CD4-positive, alpha-beta T cell treated with Interleukin-4 for 1 hour (primary cell): ENCODE measurements at places on chromosomes 13 and 19.

DNA sequence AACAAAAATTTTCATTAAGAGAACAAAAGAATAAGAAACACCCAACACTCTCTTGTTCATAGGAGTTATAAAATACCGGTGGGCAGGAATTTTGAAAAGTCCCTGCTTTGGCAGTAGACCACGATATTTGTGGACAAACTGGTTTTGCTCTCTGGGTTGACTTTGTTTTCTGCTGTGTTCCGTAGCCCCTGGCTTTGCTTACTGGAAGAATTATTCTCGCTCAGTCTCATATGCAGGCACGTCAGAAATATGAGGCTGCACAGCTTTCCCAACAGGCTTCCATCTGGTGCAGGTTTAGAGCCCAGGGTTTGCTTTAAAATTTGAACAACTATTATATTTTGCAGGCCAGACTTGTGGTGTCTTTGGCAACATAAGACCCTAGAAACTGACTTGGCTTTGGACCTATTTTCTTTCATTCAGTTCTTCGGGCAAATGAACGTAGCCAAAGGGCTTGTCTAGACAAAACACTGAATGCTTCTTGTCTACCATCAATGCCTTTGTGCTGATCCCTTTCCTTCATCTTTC lies 2012.6 kb downstream of the PCDH9 start:
- no peak for DNase-seq

DNA sequence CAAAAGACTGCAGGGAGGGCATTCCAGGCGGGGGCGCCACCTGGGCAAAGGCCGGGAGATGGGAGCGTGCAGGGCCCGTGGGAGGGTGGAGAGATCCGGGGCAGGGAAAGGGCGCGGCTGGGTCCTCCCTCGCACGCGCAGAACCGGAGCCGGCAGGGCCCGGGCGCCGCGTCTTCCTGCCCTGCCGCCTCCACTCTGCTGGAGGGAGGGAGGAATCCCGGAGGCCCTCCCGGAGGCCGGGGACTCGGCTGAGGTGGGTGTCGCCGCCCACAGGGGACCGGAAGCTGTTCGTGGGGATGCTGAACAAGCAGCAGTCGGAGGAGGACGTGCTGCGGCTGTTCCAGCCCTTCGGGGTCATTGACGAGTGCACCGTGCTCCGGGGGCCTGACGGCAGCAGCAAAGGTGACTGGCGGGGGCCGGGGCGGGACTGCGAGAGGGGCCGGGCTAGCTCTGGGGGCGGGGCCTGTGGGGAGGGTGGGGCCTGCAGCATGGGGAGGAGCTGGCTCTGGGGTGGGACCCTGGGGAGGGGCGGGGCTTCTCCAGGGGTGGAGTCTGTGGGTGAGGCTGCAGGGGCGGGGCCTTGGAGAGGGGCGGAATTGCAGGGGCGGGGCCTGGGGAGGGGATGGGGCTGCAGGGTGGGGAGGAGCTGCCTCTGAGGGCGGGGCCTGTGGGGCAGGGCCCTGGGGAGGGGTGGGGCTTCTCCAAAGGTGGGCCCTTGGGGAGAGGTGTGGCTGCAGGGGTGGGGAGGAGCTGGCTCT lies 51.3 kb downstream of the CELF5 start:
- DNase-seq: peak; percentile 90

GRCh38 chr19:51779181-51779580 lies 15.8 kb upstream of the FPR3 start:
- no peak for DNase-seq

- DNase-seq: no peak
Observed at GRCh38 chr19:29194658-29195057, 18.3 kb downstream of the UQCRFS1 start.

- no peak for DNase-seq
Observed at GRCh38 chr19:12730064-12730463, 4.4 kb downstream of the TRIR start.

DNA sequence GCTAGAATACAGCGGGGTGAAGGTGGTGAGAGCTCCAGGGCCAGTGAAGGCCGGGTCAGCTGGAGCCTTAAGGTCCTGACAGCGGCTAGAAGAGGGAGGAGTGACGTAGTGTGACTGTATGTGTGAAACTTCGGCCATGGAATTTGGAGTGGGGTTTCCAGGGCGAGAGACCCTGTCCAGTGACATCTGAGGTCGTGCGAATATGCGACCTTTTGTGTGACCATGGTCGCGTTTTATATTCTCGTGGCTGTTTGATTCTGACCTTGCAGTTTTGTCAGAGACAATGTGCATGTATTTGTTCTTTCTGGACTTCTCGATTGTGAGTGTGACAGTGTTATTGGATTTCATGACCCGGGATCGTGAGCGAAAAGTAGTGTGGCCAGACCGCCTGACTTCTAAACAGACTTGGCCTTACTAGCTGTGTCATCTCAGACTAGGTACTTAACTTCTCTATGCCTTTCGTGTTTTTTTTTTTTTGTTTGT lies 405 bp upstream of the ZNF569 start:
- DNase-seq: no peak

- no peak for DNase-seq
Observed at GRCh38 chr13:32087955-32088747, 56.6 kb downstream of the FRY start.

- no peak for DNase-seq
Observed at GRCh38 chr19:16898361-16899015, 9.7 kb downstream of the F2RL3 start.

- peak; percentile 84 for DNase-seq
Observed at GRCh38 chr19:35346193-35347052, 1.3 kb upstream of the FFAR1 start.

GRCh38 chr13:77036279-77036678 lies 9.3 kb upstream of the FBXL3 start:
- DNase-seq: no peak

DNA sequence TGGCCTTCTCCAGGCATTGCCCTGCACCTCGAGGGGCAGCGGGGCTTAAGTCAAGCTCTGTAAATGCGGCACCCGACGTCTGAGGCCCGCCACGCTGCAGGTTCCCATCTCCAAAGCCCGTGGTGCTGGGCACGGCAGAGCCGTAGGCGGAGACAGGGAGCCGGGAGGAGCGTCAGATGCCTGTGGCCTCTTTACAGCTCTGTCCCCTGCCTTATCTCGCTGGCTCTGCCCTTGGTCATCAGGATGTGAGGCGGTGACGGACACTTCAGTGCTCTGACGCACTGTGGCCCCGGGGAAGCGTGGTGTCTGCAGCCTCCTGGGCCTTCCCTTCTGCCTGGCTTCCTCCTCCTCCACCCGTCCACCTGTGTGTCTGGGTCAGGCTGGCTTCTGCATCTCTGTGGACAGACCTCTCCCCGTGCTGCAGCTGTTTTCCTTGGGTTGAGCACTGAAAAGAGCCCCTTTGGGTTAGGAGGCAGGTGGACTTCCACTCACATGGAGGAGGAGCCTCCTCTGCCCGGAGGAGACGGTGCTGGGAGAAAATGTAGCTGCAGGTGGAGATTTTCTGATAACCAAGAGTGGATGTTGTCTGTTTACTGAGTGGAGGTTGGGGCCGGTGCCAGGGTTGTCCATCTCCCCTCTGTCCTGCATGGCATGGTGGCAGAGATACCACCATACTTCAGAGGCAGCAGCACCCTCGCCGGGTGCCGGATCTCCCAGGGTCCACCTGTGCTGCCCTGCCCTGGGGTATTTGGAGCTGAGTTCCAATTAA lies 14.6 kb downstream of the MCF2L start:
- DNase-seq: no peak

- DNase-seq: no peak
Observed at GRCh38 chr19:7654401-7654800, 14.4 kb upstream of the RETN start.

- no peak for DNase-seq
Observed at GRCh38 chr19:6055013-6055795, 55.1 kb downstream of the RFX2 start.

DNA sequence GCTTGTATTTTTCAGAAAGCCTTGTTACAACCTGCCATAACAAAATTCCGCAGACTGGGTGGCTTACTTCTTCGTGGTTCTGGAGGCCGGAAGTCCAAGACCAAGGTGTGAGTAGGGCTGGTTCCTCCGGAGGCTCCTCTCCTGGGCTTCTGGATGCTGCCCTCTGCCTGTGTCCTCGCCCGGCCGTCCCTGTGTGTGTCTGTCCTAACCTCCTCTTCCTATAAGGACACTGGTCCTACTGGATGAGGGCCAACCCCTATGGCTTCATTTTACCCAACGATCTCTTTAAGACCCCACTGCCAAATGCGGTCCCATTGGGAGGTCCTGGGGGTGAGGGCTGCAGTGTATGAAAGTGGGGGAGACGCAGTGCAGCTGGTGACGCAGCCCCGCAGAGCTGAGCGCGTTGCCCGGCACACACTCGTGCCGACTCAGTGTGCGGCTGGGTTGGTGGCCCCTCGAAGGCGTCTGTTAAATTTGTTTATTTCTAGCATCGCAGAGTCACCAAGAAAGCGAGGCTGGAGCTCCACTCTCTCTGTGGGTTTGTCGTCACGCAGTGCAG lies 116.7 kb downstream of the SOX1 start:
- no peak for DNase-seq

DNA sequence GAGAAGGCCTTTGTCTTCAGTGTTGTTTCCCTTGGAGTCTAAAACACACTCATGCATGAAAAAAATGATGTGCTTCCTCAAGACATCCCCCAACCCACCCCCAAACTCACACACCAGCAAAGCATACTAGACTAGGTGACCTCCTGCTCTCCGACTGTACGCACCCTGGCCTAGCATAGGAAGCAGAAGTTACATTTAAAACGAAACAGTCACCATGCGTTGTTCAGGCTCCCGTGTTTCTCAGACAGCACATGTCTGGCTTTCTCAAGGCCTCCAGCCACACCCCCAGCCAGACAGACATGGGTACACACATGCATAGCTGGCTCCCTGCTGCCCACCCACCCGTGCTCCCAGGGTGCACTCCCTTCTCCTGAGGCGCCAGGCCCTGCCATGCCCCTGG lies 28.7 kb upstream of the C1QTNF9 start:
- no peak for DNase-seq

DNA sequence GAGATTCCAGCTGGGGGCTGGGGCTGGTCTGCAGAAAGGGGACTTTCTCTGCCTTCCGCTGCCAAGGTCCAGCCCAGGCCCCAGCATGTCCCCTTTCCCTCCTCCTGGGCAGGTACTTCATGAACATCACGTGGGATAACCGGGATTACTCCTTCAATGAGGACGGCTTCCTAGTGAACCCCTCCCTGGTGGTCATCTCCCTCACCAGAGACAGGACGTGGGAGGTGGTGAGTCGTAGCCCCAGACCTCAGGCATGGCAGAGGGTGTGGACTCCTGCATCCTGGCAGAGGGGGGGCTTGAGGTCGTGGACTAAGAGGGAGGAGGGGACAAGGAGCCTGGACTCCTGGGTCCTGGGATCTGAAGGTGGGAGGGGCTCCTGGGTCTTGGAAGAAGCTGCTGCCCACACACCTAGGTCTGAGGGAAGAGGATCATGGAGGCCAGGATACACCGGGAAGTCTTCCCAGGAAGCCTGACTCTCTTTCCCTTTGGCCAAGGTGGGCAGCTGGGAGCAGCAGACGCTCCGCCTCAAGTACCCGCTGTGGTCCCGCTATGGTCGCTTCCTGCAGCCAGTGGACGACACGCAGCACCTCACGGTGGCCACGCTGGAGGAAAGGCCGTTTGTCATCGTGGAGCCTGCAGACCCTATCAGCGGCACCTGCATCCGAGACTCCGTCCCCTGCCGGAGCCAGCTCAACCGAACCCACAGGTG lies 20.6 kb downstream of the GRIN2D start:
- DNase-seq: no peak

DNA sequence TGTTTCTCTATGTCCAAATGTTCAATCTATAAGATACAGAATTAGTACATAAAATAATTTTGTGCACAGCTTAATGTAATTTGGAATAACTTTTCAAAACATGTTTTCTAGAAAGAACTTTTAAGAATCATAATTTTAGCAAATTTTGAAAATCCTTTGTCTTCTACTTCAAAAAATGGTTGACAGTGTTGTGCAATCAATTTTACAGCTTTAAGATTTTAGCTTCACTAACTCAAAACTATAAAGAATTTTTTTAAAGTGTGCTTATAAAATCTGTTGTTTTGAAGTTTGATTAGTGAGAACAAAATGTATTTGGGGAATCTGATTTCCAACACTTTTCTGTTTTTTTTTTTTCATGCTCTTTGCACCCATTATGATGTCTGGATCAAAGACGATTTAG lies 12.7 kb upstream of the SPACA6 start:
- no peak for DNase-seq

- no peak for DNase-seq
Observed at GRCh38 chr13:51628059-51628852, 44.0 kb downstream of the WDFY2 start.

- no peak for DNase-seq
Observed at GRCh38 chr13:51687947-51688714, 103.9 kb downstream of the WDFY2 start.

- DNase-seq: no peak
Observed at GRCh38 chr19:41847351-41848105, 2.7 kb downstream of the DMRTC2 start.

- DNase-seq: peak; percentile 65
Observed at GRCh38 chr19:41706741-41707501, 1.5 kb upstream of the CEACAM5 start.

- no peak for DNase-seq
Observed at GRCh38 chr13:41976476-41976875, 15.6 kb upstream of the VWA8 start.

GRCh38 chr19:14118165-14119051 lies 846 bp upstream of the PRKACA start:
- DNase-seq: peak; percentile 86

- DNase-seq: no peak
Observed at GRCh38 chr13:112641456-112642089, 48.3 kb upstream of the ATP11A start.

- DNase-seq: peak; percentile 42
Observed at GRCh38 chr19:47239152-47239551, 8.2 kb upstream of the BBC3 start.

DNA sequence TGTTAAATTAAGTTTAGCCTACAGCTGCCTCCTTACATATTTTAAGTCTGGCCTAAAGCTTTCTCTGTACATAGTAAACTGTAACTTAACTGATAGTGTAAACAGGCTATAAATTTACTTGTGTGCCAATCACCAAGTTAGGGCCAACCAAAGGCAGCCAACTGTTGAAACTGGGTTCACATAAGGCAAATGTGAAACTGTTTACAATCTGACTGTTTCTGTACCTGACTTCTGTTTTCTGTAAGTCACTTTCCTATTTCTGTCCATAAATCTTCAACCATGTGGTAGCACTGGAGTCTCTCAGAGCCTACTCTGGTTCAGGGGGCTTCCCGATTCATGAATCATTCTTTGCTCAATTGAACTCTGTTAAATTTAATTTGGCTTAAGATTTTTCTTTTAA lies 103.1 kb downstream of the RAP2A start:
- no peak for DNase-seq

GRCh38 chr13:33927315-33927714 lies 109.4 kb downstream of the RFC3 start:
- DNase-seq: no peak

DNA sequence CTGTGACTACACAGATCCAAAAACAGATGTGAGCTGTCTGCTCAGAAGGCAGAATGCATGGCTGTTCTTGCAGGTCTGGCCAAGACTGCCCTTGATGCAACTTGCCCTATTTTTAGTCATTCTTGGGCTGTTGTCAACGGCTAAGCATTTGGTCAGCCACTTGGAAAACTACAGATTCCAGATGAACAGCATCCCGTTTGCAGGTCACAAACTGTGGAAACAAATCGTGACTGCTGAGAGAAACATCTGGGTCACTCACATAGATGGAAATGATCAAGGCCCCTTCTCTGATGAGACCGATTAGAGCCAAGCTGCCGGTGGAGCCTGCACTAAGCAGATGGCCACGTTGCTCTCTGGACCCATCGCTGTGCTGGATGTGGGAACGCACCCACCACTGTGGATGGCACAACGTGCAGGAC lies 15.4 kb upstream of the METTL21C start:
- DNase-seq: no peak
